ENCODE measurements at places on chromosomes 6 and 20. TPM values are rescaled to one million over a fixed set of nuclear protein-coding genes. Genes with fewer than 3 reads are reported as not detected.

FAM217A gene
- not detected for total RNA-seq

CBLN4 gene
- not detected for total RNA-seq

LGSN gene
- total RNA-seq = under 0.01 TPM

SASH1 gene
- 38.6 TPM for total RNA-seq

CFAP206 gene
- 0.26 TPM for total RNA-seq

MYCT1 gene
- total RNA-seq = under 0.01 TPM

KHDRBS2 gene
- total RNA-seq = not detected

AFG1L gene
- total RNA-seq = 5.4 TPM

TRIM10 gene
- not detected for total RNA-seq

TFAP2D gene
- total RNA-seq = not detected

KIFC1 gene
- total RNA-seq = 5.3 TPM

ADGRF4 gene
- total RNA-seq = under 0.01 TPM
